ENCODE measurements at places on chromosomes 5 and 9.

DNA sequence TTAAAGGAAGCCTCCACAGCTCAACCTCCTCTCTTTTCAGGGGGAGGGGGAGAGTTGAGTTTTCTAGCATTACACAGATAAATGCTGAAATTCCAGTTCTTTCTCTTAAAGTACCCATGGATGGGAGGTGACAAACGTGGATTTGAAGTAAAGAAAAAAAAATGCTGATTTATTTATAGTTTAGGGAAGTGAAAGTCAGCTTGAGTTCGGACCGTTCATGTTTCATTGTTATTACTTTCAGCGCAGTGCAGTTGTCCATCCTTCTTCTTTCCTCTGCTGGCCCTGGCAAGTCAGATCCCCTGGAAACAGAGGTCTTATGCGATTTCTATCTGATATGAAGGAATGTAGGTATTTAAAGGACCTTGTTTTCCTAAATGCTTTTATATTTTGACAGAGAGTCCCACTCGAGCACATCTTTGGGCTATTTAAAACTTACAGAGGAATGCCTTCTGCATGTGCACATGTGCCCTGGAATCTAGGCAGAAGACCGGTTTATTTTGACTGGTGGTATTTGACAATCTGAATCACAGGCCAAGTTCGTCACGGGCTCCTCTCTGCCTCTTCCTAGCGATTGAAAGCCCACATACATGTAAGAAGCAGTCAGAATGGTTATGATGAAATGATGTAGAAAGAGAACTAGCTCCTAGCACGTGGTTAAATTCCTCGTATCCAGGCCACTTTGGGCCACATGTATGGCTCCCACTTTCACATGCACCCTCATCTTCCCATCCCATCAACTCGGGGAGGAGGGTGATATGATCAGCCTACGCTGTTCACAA lies 385.2 kb upstream of the KLF4 start:
- DNase-seq: no peak

GRCh38 chr9:94847486-94847885 lies 121.0 kb downstream of the AOPEP start:
- DNase-seq: peak; percentile 89

DNA sequence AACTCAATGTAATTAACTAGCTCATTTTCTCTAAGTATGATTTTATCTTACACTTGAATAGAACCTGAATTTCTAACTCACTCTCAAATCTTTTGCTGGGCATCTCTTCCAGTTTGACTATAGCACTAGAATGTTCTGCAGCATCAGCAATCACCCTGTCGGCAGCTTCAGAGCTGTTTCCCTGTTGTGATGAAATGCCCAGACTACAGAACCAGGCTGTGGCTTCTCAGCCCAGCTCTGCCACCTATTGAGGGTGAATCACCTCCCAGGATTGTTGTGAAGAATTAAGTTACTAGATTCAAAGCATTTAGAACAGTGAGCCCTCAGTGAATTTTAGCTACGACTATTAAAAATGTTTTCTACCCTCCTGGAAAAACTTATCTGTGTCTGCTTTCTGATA lies 90.4 kb upstream of the ANKRD55 start:
- no peak for DNase-seq

GRCh38 chr5:76552546-76552945 lies 70.7 kb downstream of the F2RL2 start:
- DNase-seq: no peak

GRCh38 chr9:14823800-14824199 lies 86.4 kb downstream of the FREM1 start:
- no peak for DNase-seq
